ENCODE measurements at places on chromosomes 1 and 21. TPM values are rescaled to one million over a fixed set of nuclear protein-coding genes. Genes with fewer than 3 reads are reported as not detected.

Gene GPR161
- total RNA-seq = 14.5 TPM

Gene SYNC
- total RNA-seq = 38.9 TPM

Gene SPATA45
- not detected for total RNA-seq

Gene MYCBP
- total RNA-seq = 36.8 TPM

Gene RBM11
- not detected for total RNA-seq

Gene KCNJ10
- total RNA-seq = not detected

Gene CTPS1
- 86.9 TPM for total RNA-seq

Gene S100A7
- not detected for total RNA-seq

Gene FAM177B
- total RNA-seq = not detected

Gene NBPF10
- 2.4 TPM for total RNA-seq

Gene CCDC30
- 1.2 TPM for total RNA-seq

DNA sequence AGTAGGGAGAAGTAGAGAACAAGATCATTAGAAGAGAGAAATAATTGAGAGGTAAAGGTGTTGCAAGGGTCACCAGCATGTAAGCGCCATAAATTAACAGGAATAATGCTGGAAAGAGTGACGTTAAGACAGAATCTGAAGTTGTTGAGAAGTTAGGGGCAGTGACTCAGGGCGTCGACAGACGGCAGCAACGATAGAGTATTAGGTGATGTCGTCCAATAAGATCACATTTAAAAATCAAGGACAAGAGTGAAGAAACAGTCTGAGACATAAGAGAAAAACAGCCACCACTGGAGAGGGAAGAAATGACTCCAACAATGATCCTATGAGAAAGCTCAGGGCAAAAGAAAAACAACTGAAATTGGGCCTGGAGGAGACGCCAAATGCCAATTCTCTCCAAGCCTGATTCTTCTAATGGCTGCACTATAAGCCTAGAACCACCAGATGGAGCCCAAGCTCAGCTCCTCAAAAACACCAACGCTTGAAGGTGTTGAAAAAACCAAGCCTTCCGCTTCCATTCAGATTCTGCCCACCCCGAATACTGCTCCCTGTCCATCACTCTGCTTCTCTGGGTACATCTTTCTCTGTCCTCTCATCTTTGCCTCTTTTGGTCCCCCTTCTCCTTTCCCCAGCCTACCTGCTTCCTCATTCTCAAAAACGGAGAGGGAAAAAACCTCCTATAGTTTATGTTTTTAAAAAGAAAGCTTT, 70.0 kb downstream of the LUZP1 start:
- H3K4me3 ChIP-seq = peak overlapping the region; percentile 4
- peak; percentile 62 for DNase-seq
- H3K27me3 ChIP-seq = peaks cover 3% of the 10 kb centered on the region
- H3K4me1 ChIP-seq = peaks cover 82% of the 10 kb centered on the region
- peaks cover 23% of the 10 kb centered on the region for H3K36me3 ChIP-seq

- H3K27ac ChIP-seq = no peak overlapping the region
- H3K27me3 ChIP-seq = no peaks in the 10 kb centered on the region
- H3K4me3 ChIP-seq = no peak overlapping the region
- H3K4me1 ChIP-seq = no peaks in the 10 kb centered on the region
- DNase-seq = no peak
These were observed 74.3 kb upstream of the FAM3B start for GRCh38 chr21:41242238-41242829.

DNA sequence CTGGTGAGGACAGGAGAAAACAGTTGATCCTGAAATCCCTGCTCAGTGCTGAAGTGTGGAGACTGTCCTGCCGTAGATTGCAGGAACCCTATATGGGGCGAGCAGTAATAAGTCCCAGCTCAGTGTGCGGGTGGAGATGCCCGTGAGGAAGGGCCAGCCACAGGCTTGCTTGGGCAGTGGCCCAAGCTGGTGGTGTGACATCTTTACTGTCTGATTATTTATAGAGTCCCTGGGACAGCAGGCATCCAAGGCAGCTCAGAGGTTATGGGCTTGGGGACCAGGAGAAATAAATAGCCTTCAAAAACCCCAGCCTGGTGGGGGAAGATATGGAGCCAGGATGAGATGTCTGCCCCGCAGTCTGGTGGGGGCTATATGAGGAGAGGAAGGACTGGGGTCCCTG, 170.7 kb upstream of the POU3F1 start:
- H3K27ac ChIP-seq = no peak overlapping the region
- no peak overlapping the region for H3K4me3 ChIP-seq

- no peaks in the 10 kb centered on the region for H3K27me3 ChIP-seq
- peak overlapping the region; percentile 43 for H3K4me3 ChIP-seq
- peak; percentile 69 for DNase-seq
- H3K4me1 ChIP-seq = peaks cover 55% of the 10 kb centered on the region
- H3K36me3 ChIP-seq = no peaks in the 10 kb centered on the region
These were observed 19.7 kb downstream of the GPSM2 start for GRCh38 chr1:108896146-108897145.

GRCh38 chr1:110061341-110061740, 9.1 kb downstream of the ALX3 start:
- DNase-seq = no peak
- H3K36me3 ChIP-seq = peaks cover 25% of the 10 kb centered on the region
- no peak overlapping the region for H3K4me3 ChIP-seq
- H3K4me1 ChIP-seq = peaks cover 63% of the 10 kb centered on the region

DNA sequence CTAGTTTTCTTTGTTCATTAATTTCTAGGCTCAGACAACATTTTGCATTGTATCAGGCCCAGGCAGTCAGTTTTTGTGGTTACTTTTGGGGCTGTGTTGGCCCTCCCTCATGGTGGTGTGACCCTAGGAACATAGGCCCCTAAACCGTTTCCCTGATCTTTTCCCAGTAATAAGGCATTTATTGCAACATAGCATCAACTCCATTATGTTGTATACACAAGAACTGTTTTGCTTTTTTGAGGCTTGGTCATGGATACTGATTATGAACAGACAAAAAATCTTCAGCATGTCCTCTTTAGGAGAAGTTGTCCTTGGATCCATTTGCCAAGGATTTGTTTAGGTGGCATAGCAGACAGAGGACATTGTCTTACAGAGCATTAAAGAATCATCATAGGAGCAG, 10.3 kb downstream of the B3GALT2 start:
- no peaks in the 10 kb centered on the region for H3K27me3 ChIP-seq
- H3K27ac ChIP-seq = peak overlapping the region; percentile 32
- DNase-seq = no peak
- no peak overlapping the region for H3K4me3 ChIP-seq

DNA sequence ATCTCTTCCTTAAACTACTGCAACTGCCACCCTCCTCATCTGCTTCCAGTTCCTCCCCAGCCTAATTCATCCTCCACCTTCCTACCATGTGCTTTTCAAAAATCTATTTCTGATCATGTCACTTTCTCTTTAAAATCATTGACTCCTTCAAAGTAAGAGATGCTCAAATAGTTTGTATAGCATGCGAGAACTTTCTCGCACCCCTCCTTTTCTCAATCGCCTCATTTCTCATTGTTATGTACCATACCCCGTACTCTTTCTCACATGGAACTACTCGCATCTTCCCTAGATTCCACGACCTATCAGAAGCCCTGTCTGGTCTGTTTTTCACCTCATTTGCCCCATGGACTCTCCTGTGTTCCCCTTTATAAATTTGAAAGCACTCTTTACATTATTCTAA, 238.2 kb downstream of the NRIP1 start:
- no peak for DNase-seq
- no peaks in the 10 kb centered on the region for H3K36me3 ChIP-seq
- no peak overlapping the region for H3K27ac ChIP-seq
- H3K4me1 ChIP-seq = no peaks in the 10 kb centered on the region
- no peaks in the 10 kb centered on the region for H3K27me3 ChIP-seq

- H3K36me3 ChIP-seq = peaks cover 12% of the 10 kb centered on the region
- no peak for DNase-seq
- peaks cover 2% of the 10 kb centered on the region for H3K27me3 ChIP-seq
- peaks cover 6% of the 10 kb centered on the region for H3K4me1 ChIP-seq
- H3K27ac ChIP-seq = no peak overlapping the region
- H3K4me3 ChIP-seq = no peak overlapping the region
These were observed 16.6 kb upstream of the SLFNL1 start for GRCh38 chr1:41038110-41038509.

GRCh38 chr1:86926883-86927282, 12.4 kb downstream of the HS2ST1 start:
- no peak overlapping the region for H3K4me3 ChIP-seq
- peaks cover 7% of the 10 kb centered on the region for H3K4me1 ChIP-seq

DNA sequence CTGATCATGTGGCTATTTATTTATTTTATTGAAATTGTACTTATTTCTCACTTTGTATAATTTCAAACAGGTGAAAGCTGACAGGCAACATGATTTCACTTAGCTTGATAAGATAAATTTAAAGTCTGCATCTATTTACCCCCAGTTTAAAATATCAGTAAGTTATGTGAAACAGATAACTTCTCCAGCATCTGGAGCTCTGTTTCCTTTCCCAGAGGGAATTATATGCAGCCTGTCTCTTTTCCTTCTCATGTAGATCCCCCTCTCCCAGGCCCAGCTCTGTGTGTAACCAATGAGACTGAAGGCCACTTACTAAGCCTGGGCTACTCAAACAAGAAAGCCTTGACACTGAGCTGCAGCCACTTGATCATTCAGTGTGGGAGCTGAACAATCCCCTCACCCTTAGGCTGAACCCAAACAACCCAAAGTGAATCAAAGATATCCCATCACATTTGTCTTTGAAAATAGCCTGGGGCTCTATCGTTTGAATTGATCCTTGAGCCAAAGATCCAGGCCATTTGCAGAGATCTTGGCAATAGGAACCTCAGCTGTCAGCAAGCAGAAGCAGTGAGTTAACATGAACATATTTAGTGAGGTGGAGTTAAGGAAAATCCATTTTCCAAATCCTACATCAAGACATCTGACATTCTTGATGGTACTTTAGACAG, 383.9 kb downstream of the TGFB2 start:
- H3K4me3 ChIP-seq = no peak overlapping the region
- H3K27ac ChIP-seq = no peak overlapping the region
- no peak for DNase-seq
- peaks cover 4% of the 10 kb centered on the region for H3K27me3 ChIP-seq
- H3K36me3 ChIP-seq = no peaks in the 10 kb centered on the region

- no peaks in the 10 kb centered on the region for H3K36me3 ChIP-seq
- no peak overlapping the region for H3K27ac ChIP-seq
- DNase-seq = no peak
- H3K4me1 ChIP-seq = no peaks in the 10 kb centered on the region
These were observed 161.0 kb upstream of the KAZN start for GRCh38 chr1:14437417-14437918.

DNA sequence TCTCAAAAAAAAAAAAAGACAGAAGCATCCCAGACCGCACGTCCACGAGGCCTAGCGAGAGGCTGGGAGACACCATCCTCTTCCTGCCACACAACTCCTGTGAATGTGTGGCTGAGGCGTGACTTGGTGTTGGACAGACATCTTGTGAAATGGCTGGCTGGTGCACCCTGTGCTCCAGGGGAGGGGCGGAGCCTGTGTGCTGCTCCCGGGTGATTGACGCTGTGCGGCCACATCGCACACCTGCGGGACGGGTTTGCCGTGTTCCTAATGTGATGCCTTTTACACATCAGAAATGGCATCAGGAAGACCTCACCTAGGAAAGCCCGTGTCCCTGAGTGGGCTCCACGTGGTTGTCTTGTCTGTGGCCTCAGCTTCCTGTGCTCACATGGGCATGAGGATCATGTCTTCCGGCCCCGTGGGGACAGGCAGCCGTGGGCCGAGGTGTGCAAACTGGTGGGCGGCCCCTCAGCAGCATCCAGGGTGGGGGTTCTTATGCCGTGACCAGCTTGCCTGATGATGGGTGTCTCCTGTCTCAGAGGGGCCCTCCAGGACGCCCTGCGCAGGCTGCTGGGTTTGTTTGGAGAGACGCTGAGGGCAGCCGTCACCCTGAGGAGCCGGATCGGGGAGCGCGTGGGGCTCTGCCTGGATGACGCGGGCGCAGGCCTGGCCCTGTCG, 64.4 kb downstream of the PCNT start:
- no peak overlapping the region for H3K4me3 ChIP-seq
- H3K36me3 ChIP-seq = peaks cover 39% of the 10 kb centered on the region
- no peak for DNase-seq
- H3K27me3 ChIP-seq = no peaks in the 10 kb centered on the region

DNA sequence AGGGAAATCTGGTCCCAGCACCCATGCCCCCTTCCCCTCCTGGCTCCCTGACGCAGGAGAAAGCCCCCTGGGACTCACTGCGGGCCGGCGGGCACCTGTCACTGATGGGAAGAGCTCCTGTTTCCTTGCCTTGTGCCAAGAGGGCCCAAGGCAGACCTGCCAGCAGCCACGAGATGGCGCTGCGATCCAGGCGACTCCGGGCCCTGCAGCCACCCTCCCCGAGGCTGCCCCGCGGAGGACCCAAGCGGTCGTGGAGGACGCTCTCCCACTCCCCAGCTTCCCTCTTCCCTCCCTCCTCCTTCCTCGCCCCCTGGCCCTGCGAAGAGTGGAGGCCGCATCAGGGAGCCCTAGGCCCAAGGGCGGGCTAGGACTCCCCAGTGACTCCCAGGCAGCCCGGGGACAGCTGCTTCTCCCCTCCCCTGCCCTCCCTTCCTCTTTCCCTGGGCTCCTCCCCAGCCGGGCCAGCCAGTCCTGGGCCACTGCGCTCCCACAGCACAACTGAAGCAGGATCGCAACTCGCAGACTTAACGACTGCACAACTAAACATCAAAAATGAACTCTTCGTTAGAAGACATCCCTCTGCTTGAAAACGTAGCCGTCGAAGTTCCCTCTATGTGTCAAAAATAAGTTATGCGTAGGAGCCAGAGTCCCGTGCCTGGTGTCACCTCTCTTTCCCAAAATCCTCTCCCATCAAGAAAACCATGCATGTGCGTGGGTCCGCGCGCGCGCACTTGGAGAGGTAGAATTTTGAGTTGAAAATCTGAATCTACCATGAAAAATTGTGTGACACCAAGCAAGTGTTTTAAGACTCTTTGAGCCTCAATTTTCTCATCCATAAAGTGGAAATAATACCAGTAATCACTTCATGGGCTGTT, 34.2 kb downstream of the BATF3 start:
- H3K36me3 ChIP-seq = no peaks in the 10 kb centered on the region
- peaks cover 17% of the 10 kb centered on the region for H3K27me3 ChIP-seq
- peak; percentile 73 for DNase-seq
- H3K4me1 ChIP-seq = peaks cover 39% of the 10 kb centered on the region

GRCh38 chr1:49298304-49298703, 521.6 kb upstream of the BEND5 start:
- H3K36me3 ChIP-seq = 0 out of 2 replicates have a peak, but pooled peaks cover 3% of the 10 kb centered on the region
- no peaks in the 10 kb centered on the region for H3K4me1 ChIP-seq
- no peak for DNase-seq
- H3K27ac ChIP-seq = no peak overlapping the region
- H3K4me3 ChIP-seq = no peak overlapping the region

- H3K27me3 ChIP-seq = peaks cover 1% of the 10 kb centered on the region
- DNase-seq = peak; percentile 92
- H3K4me3 ChIP-seq = peak overlapping the region; percentile 78
These were observed 32.3 kb downstream of the CCN1 start for GRCh38 chr1:85612704-85613361.
